NCI-H187 (cell line): ENCODE measurements at places on chromosomes 4 and X.

DNA sequence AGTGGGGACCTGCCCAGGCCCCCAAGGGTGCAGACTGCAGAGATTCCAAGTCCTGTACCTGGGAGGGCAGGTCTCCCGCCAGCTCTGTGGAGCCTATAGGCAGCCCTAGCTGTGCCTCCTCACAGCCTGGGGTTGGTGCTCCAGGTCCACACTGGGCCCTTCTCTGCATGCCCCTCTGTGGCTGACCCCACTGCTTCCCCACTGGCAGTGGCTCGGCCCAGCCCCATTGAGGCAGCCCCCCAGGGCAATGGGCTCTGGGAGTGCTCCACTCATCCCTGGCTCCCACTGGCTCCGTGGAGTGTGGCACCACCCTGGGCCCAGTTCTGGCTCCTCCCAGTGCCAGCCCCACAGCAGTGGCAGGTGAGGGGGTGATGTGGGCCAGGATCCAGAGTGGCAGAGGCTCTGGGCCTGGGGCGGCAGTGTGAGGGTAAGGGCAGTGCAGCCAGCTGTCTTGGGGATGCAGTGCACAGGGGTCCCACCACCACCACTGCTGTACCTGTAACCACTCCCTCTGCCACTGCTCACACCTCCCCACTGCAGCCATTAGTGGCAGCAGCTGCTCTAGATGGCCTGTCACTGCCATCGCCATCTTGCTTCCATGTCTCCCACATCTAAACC is 312.2 kb downstream of the GPM6A start:
- DNase-seq, result no peak

DNA sequence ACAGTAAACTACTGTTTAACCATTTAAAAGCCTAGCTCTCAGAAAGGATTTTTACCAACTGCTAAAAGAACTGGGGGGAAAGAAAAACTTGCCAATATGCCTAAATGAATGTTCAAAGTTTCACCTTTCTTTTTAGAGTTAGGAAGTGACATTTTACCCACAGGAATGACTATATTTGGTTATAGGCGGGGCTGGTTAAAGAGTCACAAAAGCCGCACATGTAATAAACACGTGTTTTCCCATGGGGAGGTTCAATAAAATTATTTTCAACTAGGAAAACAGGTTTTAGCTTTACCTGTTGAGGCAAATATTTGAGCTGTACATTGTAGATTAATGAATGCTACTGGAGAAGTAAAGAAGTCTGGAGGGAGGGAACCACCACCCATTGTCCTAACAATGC is 41.6 kb upstream of the UGDH start:
- no peak for DNase-seq

DNA sequence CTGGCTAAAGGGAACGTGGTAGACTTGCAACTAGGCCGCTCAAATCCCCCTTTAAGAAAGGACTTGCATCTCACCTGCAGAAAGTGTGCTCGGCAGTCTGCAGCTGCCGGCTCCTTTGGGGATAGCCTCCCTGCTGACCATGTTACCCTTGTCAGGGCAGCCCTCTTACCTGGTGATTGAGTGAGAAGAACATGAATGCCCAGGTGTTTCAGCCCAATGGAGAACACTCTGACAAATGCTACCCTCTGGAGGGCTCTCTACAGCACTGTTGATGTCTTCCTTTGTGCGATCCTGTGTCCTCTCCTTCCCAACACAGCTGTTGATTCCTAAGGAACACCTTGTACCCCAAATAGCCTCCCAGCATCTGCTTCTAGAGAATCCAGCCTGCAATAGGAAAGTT is 178.7 kb upstream of the LDB2 start:
- no peak for DNase-seq

DNA sequence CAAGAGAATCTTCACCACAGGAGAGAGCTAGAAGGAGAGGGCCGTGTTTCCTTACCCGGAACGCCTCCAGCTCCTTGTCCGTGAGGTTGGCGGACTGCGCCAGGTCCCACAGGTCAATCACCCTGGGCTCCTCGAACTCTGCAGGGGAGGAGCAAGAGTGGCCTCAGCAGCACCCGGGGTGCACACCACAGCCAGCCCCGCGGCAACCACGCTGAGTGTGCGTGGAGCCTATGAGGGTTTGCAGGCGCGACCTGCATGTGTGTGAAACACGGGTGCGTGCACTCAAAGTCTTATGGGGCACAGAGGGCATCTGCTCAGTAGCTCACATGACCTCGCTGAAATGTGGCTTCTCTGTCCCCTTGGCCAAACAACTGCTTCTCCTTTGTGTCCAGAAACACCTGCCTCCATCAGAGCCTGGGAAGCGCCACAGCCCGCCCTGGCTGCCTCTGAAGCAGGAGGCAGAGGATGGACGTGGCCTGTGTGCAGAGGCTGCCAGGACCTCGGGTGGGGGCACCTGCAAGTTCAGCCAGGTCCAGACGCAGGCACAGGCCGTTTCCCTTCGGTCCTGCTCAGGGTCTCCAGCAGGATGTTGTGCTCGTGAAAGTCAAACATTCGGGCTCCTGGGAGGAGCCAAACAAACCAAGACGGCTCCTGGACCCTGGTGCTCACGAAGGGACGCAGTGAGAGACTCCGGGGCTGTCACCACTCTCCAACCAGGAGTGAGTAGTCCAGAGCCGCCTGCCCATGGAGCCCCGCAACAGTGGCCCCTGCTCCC is 16.0 kb downstream of the LRPAP1 start:
- DNase-seq, result no peak

DNA sequence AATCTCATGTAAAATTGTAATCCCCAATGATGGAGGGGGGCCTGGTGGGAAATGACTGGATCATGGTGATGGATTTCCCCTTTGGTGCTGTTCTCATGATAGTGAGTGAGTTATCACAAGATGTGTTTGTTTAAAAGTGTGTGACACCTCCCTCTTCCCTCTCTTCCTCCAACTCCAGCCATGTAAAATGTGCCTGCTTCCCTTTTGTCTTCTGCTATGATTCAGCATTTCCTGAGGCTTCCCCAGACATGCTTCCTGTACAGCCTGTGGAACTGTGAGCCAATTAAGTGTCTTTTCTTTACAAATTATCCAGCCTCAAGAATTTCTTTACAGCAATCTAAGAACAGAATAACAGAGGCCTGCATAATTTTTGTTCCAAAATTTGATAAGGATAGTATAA is 85.2 kb downstream of the ANAPC10 start:
- no peak for DNase-seq
